ENCODE measurements at places on chromosomes 3 and 15.

- DNase-seq = peak; percentile 61
These were observed at the start of gene SFMBT1 for GRCh38 chr3:53045518-53046170. Gene SFMBT1 (minus strand): TSS chr3:53046073. CDS start chr3:52969128, 76,945 bp downstream.

GRCh38 chr15:77862651-77863104, 214.8 kb downstream of the TBC1D2B start:
- no peak for DNase-seq

DNA sequence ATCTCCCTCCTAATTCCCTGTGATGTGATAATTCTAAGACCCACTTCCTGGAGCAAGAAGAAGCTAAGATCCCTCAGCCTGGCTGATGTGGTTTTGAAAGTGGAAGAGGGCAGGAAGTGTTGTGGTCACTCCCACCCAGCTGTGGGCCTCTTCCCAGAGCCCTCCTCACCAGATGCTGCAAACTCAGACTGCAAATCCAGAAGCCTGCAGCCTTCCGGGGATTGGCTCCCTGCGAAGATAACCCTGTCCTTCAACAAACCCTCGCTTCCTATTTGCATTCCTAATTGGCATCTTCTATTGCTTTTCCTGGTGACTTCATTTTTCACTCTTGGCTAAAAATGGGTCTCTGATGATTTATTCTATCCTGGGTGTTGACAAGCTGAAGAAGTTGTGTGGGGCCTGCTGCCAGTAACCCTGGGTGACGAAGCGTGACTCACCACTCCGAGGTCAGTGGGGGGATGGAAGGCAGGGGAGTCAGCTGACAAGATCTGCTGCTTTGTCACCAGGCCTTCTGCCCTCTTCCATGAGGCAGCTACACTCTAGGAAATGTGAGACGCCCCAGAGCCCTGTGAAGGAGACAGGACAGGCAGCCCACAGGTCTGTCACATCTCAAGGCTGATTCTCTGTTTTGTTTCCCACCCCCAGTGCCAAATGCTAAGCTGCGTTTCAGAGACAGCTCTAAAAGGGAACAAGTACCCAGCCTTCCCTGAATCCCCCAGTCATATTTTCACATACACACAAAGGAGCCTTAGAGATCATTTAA, 99.7 kb upstream of the LIPC start:
- peak; percentile 65 for DNase-seq

- DNase-seq = no peak
These were observed 2.9 kb upstream of the U2SURP start for GRCh38 chr3:142998439-142998838.
